Hindlimb muscle (tissue), 1 donor: ENCODE measurements at places on chromosomes 2 and 18. TPM values are rescaled to one million over a fixed set of nuclear protein-coding genes. Genes with fewer than 3 reads are reported as not detected.

The IL18RAP gene
- 0.14 TPM for polyA plus RNA-seq

The HOXD12 gene
- not detected for polyA plus RNA-seq

The C2orf80 gene
- polyA plus RNA-seq, result not detected

The SIX2 gene
- 7.2 TPM for polyA plus RNA-seq

The FSIP2 gene
- 1.1 TPM for polyA plus RNA-seq

The IL1RL1 gene
- 0.41 TPM for polyA plus RNA-seq

The FBLN7 gene
- polyA plus RNA-seq, result 8.5 TPM

The GALR1 gene
- 0.09 TPM for polyA plus RNA-seq

The C2orf66 gene
- polyA plus RNA-seq, result 0.23 TPM

The KCNS3 gene
- 5.5 TPM for polyA plus RNA-seq

The EHBP1 gene
- 24.5 TPM for polyA plus RNA-seq

The COL6A3 gene
- polyA plus RNA-seq, result 254 TPM

The VRK2 gene
- 14.6 TPM for polyA plus RNA-seq

The CLIP4 gene
- 16.6 TPM for polyA plus RNA-seq

The SAG gene
- 0.22 TPM for polyA plus RNA-seq

The IL36A gene
- polyA plus RNA-seq, result not detected

The ITSN2 gene
- 20.2 TPM for polyA plus RNA-seq

The STPG4 gene
- polyA plus RNA-seq, result not detected

The GALNT14 gene
- 1.5 TPM for polyA plus RNA-seq

The PMAIP1 gene
- 50.3 TPM for polyA plus RNA-seq

The G6PC2 gene
- polyA plus RNA-seq, result not detected

The AQP12B gene
- polyA plus RNA-seq, result 1.6 TPM

The GCA gene
- 13.8 TPM for polyA plus RNA-seq

The EMILIN2 gene
- polyA plus RNA-seq, result 23.1 TPM

The RNF25 gene
- polyA plus RNA-seq, result 29.4 TPM

The GRP gene
- not detected for polyA plus RNA-seq

The C2orf78 gene
- not detected for polyA plus RNA-seq

The SLC9A4 gene
- polyA plus RNA-seq, result not detected

The SP5 gene
- polyA plus RNA-seq, result 5.5 TPM

The TMEFF2 gene
- polyA plus RNA-seq, result 18.6 TPM
